Astrocyte of the cerebellum (primary cell): ENCODE measurements at places on chromosomes 3 and 15.
A peak's percentile ranks its signal among the peaks of the same experiment; 100 is the strongest.

GRCh38 chr15:34366271-34367065 lies 528 bp downstream of the LPCAT4 start:
- DNase-seq: no peak

- DNase-seq: no peak
Observed at GRCh38 chr3:71288269-71288930, 295.1 kb downstream of the FOXP1 start.

GRCh38 chr15:97817276-97817890 lies 143.1 kb upstream of the ARRDC4 start:
- no peak for DNase-seq

DNA sequence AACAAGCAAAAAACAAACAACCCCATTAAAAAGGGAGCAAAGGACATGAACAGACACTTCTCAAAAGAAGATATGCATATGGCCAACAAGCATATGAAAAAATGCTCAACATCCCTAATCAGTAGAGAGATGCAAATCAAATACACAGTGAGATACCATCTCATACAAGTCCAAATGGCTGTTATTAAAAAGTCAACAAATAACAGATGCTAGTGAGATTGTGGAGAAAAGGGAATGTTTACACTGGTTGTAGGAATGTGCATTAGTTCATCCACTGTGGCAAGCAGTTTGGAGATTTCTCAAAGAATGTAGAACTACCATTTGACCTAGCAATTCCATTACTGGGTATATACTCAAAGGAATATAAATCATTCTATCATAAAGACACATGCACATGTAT lies 44.5 kb downstream of the RIOX2 start:
- no peak for DNase-seq

- DNase-seq: no peak
Observed at GRCh38 chr3:194032828-194033435, 103.0 kb upstream of the HES1 start.

GRCh38 chr3:141413801-141414689 lies 45.7 kb downstream of the ZBTB38 start:
- peak; percentile 64 for DNase-seq

- DNase-seq: no peak
Observed at GRCh38 chr3:187943677-187944389, 198.6 kb upstream of the BCL6 start.

- DNase-seq: no peak
Observed at GRCh38 chr3:18618723-18619122, 193.6 kb upstream of the SATB1 start.

GRCh38 chr3:50450209-50450921 lies 53.1 kb downstream of the CACNA2D2 start:
- DNase-seq: peak; percentile 55
